Stimulated activated CD4-positive, alpha-beta T cell treated with anti-CD3 and anti-CD28 coated beads, Interleukin-12 subunit alpha, Interleukin-12 subunit beta, amount 100 ng/mL, for 48 hours (primary cell): ENCODE measurements at places on chromosomes 3 and 15.

DNA sequence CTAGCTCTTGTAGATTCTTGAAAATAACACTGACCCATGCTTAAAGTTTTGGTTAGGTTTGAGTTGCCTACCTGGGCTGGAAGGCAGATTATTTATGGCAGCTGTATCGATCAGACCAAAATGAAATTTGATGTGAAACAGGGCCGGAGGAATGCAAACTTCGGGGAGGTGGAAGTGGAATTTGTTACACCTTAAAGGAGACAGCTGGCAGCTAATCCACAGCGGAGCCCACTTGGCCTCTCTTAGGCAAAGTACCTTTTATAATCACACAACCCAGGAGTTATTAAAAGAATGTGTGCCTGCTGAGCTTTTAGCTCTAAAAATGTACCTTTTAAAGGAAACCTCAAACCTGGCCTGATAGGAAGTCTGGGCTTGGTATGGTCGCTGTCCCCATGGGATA, 250.9 kb upstream of the TPM1 start:
- no peak for DNase-seq

DNA sequence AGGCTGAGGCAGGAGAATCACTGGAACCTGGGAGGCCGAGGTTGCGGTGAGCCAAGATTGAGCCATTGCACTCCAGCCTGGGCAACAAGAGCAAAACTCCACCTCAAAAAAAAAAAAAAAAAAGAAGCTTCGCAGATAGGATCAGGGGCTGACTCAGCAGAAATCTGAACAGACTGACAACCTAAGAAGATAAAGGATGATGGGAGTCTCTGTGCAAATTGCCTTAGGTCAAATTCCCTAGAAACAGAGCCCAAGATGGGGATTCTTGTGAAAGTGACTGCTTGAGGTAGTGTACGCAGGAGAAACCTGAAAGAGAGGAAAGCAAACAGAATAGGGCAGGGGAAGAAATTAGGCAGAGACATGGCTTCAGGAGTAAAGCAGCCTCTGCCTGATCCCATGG, 160.8 kb upstream of the LRIG1 start:
- DNase-seq: no peak

DNA sequence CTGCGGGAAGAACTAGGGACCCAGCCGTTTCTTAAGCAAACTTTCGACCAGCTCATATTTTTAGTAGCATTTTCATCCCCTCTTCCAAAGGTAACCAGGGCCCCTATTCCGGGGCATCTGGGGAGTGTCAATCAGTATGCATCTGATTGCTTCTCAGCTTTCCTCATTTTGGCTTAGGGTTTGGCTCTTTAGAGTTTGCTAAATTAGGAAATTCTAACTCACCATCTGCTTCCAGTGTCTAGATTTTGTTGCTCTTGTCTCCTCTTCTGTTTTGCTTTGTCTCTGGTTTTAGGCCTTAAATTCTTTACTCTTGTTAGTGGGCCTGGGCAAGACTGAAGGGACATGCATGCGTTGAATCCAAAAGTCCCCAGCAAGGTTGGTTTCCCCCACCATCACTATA, 9.6 kb upstream of the ABTB1 start:
- no peak for DNase-seq

- no peak for DNase-seq
Measured at GRCh38 chr3:66297900-66298299, 77.1 kb downstream of the SLC25A26 start.

DNA sequence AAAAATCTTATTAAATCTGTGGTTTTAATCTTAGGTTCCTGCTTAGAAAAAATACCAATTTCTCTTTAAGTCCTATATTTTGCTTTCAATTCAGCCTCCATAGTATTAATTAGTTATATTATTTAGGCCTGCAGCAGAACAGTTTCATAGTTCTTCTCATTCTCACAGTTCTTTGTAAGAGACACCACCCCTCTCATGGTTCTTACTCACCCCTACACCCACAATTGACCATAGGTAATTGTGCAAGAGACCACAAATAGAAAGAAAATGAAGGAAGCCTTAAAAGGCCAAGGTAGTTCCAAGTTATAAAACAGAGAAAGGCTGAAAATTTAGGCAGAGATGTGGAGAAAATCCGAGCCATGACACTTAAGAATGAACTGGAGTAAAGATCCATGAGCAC, 415.3 kb downstream of the TIGIT start:
- no peak for DNase-seq

- no peak for DNase-seq
Measured at GRCh38 chr3:197244751-197245150, 53.7 kb downstream of the DLG1 start.

DNA sequence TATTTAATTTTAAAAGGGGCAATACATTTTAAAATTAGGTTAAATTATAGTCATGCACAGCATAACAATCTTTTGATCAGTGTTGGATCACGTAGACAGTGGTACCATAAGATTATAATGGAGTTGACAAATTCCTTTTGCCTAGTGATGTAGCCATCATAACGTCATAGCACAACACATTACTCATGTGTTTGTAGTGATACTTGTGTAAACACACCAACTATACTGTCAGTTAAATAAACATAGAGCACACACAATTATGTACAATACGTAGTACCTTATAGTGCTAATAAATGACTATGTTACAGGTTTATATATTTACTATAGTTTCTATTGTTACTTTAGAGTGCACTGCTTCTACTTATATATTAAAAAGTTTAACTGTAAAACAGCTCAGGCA, 31.2 kb downstream of the FOXB1 start:
- no peak for DNase-seq

GRCh38 chr3:58073301-58074108, 65.3 kb downstream of the FLNB start:
- no peak for DNase-seq

DNA sequence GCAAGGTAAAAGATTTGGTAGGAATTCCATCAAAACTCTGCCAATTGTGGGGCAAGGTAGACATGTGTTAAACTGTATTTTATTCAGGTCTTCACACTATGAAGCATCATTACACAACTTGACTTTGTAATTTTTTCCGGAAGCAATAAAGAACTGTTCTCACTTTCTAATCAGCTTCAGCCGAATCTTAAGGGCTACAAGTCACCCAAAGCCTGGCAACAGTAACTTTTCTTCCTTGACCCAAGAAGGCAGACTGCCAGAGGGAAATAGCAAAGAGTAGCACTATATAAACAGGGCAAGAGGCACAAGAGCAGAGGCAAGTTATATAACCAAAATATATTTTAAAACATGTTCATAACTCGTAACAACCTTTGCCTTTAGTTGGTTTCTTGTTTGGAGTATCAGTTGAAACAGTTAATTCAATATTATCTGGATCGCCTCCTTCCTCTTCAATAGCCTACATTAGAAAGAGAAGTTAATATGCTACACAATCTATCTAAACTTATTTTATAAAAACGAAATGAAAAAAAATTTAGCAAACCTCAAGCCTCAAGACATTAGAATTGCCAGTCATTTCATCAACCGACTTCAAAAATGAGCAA, 1.4 kb downstream of the SLTM start:
- DNase-seq: no peak

GRCh38 chr15:52150871-52151270, 38.3 kb upstream of the BCL2L10 start:
- DNase-seq: no peak

DNA sequence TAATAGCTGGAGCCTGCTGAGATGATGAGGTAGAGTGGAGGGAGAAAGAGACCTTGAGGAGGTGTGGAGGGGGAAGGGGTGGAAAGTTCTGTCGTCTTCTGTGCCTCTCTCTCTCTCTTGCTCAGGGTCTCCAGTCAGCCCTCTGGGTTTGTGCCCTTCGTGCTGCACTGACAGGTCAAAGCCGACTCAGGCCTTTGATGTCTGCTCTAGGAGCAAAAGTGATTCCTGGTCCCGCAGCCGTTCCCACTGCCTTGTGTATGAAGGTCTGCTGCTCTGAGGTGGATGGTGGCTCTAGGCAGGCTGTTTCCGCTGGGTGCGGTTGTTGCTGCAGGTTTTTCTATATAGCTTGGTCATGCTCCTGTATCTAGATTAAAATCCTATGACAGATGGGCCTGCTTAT, 89.4 kb downstream of the IGF1R start:
- DNase-seq: no peak

- no peak for DNase-seq
Measured at GRCh38 chr15:49979705-49980382, 139.2 kb downstream of the ATP8B4 start.

GRCh38 chr15:53880357-53880756, 97.9 kb upstream of the UNC13C start:
- no peak for DNase-seq

GRCh38 chr15:34783991-34784390, 11.4 kb downstream of the ACTC1 start:
- DNase-seq: no peak

DNA sequence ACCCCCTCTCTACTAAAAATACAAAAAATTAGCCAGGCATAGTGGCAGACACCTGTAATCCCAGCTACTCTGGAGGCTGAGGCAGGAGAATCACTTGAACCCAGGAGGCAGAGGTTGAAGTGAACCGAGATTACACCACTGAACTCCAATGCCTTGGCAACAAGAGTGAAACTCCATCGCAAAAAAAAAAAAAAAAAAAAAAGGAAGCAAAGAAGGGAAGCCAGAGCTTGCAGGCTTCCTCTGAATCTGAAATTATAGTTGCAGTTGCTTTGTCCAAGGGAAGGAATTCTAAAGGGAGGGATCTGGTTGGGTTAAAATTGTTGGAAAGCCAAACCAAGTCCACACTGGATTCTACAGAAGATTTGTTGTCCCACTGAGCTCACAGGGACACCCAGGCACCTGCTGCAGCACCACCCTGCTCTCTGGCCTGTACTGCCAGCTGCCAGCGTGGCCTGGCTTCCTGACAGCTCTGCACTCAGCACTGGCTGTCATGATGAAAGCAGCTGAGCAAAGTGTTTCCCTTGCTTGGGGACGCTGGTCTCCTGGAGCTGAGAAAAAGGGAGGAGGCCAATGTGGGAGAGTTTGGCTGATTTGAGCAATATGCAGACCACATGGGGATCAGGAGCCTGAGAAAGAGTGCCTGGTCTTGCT, 88.8 kb upstream of the HES1 start:
- no peak for DNase-seq

GRCh38 chr3:27108322-27108721, 260.9 kb downstream of the NEK10 start:
- DNase-seq: no peak

DNA sequence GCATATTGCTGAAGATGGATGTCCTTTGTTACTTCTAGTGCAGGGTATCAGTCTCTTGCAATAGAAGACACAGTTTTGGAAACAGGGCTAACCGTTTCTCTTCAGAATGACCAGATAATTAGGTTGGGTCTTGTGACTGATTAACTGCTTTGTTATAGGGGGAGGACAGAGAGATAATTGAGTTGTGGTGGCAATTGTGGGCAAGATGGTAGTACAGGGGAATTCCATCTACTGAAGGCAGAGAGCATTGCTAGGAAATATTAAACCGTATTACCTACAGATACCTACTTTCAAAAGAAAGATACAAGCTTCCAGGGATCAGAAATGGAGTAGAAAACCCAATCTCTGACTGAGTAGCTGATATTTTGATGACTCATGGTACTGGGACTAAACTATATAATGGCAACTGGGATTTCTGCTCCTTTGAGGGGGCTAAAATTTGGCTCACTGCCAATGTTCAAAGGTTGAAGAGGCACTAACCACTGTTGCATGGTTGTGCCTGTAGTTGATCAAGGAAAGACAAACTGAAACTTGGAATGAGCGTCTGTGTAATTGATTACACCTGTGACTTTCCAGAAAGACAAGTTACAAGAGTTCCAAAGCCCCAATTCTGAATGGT, 4.2 kb downstream of the PRR23B start:
- no peak for DNase-seq

- DNase-seq: no peak
Measured at GRCh38 chr3:149120051-149120972, 9.1 kb upstream of the HPS3 start.

GRCh38 chr3:14485981-14486380, 54.2 kb downstream of the GRIP2 start:
- no peak for DNase-seq

- no peak for DNase-seq
Measured at GRCh38 chr3:113278599-113278955, 67.2 kb downstream of the BOC start.

DNA sequence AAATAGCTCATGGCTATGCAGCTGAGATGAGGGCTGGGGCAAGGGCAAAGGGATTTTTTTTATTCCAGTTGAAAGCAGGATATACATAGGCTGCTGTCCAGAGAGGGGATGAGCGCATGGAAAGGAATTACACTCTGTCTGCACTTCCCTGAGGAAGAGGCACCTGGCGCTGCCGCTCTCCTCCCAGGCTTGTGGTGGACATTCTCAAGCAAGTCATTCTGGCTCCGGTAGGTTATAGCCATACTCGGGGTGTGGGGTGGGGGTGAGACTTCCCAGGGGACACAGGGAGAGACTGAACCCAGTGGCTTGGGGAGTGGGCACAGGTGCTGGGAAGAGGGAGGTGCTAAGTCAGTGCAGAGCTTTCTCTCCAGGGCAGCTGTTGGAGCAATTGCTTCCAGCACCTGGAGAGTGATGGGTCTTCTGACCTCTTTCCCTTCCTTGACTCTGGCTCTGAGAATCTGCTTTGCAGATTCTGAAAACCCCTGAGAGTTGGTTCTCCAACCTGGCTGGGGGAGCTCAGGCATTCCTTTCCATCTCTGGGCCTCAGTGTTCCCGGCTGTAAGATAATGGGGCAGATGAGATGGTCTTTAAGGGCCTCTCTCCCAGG, 24.3 kb downstream of the CYP8B1 start:
- DNase-seq: no peak

DNA sequence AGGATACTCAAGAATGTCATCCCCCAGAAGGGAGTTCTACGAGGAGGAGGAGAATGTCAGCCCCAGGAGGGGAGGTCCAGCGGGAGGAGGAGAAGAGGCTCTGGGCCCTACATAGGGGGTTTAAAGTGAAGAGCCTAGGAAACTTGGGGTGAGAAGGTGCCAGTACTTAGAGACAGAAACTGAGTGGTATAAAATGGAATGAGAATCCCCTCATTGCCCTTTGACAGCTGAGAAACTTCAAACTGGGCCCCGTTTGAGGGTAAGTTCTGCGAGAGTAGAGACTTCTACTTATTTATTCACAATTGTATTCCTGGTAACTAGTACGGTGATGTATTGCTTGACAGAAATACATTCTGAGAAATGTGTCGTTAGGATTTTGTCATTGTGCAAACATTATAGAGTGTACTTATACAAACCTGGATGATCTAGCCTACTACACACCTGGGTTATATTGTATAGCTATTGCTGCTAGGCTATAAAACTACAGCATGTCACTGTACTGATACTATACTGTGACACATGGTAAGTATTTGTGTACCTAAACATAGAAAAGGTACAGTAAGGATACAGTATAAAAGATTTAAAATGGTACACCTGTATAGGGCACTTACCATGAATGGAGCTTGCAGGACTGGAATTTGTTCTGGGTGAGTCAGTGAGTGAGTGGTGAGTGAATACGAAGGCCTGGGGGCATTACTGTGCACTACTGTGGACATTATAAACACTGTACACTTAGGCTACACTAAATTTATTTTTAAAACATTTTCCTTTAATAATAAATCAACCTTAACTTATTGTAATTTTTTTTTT, 62.0 kb downstream of the TSC22D2 start:
- DNase-seq: no peak
